ENCODE measurements at places on chromosomes 2 and 18.

GRCh38 chr2:85886141-85886540 is 2.6 kb downstream of the ST3GAL5 start:
- no peak for DNase-seq

DNA sequence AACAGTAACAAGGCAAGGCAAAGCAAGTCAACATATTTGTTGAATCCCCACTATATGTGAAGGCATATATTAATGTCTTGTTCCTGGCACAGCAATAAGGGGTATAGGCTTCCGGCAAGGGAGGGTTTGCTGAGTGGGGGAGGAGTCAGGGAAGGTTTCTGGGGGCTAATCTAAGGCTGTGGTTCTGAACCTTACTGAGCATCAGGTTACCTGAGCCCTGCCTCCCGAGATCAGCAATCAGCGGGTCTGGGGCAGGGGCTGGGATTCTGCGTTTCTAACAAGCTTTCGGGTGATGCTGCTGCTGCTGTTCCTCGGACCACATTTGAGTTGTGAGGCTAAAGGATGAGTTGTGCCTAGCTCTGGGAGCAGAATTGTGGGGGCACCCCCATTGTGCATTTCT is 401.7 kb upstream of the SPRED2 start:
- DNase-seq = no peak

DNA sequence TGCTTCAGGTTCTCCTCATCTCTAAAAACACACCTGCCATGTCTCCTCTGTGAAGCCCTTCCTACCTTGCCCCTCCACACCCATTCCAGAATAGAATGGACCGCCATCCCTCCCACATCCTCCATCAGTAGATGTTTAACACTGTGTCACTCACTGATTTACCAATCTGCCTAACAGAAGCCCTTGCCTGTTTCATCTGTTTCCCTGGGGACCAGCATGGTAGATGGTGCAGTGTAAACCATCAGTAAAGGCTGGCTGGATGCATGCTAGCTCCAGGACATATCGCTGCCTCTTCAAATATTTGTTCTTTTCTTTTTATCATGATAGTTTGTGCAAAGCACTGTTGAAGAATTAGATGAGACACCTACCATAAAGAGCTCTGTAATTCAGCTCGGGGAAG is 271.4 kb downstream of the PIEZO2 start:
- no peak for DNase-seq

DNA sequence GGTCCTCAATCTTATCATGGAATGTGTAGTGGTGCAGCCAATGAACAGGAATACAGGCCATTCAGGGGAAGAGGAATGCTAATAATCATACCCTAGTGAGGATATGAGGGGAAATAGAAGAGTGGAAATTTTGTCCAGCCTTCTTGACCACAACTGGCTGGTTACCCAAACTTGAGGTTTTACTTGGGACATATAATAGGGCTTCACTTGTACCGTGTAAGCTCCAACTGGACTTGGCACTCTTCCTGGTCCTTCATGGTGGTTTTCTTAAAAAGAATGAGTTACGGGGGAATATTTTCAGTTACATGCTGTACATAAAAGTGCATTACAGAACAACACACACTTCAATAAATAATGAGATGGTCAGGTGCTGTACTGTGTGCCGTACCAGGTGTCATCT is 234.9 kb upstream of the RASGRP3 start:
- no peak for DNase-seq

DNA sequence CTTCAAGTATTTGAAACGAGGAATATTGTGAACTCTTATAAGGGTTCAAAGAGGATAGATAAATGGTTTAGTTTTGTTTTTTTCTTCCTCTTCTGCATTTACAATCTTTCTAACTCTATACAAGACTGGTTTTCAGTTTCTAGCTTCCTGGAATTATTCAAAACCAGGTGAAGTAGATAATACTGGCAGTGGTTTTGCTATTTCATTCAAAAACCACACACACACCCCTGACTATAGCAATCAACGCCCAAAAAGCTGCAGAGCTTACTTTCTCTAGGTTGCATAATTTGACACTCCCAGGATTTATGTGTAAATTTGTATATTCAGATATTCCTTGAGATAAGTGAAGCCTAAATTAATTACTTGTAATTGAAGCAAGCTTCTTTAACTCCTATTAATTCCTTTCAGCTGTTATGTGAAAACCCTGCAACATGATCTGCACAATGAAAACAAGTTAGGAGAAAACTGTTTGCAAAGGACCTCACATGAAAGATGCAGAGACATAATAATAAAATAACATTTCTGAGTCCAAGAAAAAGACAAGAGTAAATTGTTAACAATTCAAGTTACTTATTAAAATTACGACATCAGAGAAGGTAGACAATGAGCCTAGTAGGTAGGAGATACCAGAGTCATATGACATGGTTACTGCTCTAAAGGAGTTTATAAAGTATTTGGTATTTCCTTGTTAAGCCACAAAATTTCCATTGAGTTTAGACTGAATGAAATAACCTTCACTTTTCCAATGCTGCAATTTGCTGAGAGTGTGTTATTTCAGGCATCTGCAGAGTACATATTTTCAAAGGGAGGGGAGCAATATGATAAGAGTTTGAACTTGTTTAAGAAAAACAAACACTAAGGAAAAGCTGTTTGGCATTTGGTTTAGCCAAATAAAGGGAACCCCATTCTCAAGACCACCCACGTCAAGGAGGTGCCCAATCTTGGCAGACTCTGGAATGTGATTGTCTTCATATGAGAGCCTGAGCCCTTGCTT is 1.6 kb upstream of the NFE2L2 start:
- no peak for DNase-seq

DNA sequence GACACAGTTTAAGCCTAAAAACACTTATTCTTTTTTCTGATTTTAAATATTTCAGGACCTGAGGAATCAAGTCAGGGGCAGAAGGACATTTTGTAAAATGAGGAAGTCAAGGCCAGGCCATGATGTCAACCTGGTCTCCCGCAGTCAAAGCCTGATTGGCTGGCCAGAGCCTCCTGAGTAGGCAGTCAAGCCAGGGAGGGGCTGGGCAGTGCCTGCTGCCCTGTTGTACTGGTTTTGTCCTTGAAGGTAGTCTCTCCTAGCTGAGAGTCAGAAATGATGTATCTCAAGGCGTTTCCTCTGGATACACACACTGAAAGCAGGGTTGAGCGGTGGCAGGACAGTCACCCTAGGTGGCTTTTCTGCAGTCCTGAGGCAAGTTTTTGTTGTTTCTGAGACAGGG is 19.8 kb downstream of the CCT7 start:
- DNase-seq = no peak

GRCh38 chr18:79926715-79927606 is 24.5 kb downstream of the SLC66A2 start:
- DNase-seq = no peak

DNA sequence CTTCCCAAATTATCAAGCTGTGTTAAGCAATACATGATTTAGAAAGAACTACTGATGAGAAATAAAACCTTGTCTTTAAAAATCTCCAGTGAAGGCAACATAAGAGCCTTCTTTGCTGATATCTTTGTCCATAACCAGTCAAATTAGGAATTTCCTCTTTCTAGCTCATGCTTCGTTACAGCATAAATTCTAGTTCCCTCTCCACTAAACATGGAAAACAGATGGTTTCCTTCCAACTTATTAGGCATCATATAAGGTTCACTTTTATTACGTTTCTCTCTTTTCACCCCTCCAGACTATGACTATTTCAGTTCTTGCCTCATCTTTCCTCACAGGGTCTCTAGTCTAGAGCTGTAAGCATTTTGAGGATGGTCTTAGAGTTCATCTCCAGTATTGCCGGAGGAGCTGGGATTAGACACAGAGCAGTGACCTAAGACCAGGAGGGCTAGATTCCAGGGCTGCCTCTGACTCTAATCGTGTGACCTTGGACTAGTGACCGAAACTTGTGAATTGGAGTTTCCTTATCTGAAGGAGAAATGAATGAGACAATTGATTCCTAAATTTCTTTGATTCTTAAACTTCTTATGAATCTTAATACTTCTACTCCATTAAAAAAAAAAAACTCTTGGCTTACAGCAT is 195.5 kb upstream of the APCDD1 start:
- no peak for DNase-seq

DNA sequence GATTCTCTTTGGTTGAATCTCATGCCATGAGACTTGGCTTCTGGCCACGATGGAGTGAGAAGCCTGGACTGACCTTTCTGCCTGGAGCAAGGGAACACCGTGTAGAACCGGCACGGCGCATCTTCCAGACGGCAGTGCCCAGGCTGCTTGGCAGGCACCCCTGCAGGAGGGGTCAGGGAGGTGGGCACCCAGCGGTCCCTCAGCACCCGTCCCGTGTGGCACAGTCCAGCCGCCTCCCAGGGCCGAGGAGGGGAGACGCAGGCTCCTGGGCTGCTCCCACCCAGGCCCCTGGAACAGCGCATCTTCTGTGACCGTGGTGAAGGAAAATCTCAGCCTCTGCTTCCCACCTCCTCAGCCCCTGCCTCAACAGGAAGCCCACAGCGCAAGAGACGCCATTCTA is 95.7 kb downstream of the CMPK2 start:
- no peak for DNase-seq

- DNase-seq = no peak
These were observed 19.5 kb upstream of the ZNF516 start for GRCh38 chr18:76514573-76514972.

GRCh38 chr18:10015288-10015701 is 101.5 kb downstream of the VAPA start:
- DNase-seq = no peak

DNA sequence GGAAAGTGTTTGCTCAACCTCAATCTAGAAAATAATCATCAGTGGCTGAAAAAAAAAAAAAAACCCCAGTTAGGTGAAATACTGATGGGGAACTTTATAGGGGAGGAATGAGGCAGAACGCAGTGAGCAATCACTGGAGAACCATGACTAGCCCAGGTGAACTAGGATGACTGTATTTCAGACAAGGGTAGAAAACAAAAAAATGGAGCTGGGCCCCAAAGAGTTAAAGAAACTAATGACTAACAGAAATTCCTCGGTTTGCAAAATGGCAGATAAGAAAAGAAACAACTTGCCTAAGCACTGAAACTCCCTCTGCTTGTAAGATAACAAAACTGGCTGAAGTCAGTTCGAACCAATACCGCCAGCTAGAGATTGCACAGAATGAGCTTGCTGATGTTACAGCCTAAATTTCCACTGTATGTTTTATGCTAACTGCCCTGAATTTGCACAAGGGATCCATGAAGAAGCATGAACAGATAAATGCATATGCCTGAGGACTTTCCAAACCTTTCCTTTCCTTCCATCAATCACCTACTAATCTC is 245.9 kb downstream of the METTL4 start:
- DNase-seq = no peak

DNA sequence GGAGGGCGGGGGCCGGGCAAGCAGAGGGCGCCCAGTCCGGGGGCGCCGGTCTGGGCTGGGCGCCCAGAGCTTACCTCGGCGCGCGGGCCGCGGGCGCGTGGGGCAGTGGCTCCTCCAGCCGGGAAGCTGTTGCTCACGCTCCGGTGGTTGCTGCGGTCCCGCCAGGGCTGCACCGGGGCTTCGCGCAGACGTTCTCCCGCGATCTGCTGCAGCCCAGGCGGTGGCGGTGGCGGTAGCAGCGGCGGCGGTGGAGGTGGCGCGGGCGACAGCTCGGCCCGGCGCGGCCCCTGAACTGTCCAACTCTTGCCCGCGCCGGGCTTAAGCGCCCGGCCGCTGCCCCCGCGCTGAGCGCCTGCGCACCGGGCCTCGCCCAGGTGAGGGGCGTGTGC is 391 bp downstream of the ZNF385B start:
- DNase-seq = no peak

- no peak for DNase-seq
These were observed 34.7 kb downstream of the TTR start for GRCh38 chr18:31626409-31626808.

DNA sequence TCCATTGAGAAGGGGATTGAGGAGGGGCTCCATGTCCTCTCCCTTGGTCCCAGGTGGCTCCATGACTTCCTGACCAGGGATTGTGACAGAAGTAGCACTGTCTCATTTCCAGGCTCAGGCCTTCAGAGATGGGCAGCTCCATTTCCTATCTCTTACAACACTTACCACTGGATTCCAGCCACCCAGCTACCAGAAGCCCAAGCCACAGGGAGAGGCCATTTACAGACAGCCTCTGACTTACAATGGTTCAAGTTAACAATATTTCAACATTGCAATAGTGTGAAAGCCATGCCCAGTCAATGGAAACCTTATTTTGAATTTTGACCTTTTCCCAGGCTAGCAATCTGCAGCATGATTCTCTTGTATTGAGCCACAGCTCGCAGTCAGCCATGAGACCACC is 164.9 kb upstream of the AGAP1 start:
- no peak for DNase-seq

DNA sequence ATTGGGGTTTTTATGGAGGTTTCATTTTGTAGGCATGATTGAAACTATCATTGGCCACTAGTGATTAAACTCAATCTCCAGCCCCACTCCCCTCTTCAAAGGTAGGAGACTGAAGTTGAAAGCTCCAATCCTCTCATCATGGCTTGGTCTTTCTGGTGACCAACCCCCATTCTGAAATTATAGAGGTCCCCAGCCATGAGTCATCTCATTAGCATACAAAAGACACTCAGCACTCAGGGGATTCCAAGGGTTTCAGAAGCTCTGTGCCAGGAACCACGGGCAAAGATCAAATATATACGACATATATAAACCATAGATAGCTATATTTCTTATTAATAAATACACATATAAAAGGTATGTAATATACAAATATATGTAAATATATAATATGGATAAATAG is 256.0 kb upstream of the POU3F3 start:
- no peak for DNase-seq

GRCh38 chr2:215052404-215052803 is 86.0 kb downstream of the ABCA12 start:
- no peak for DNase-seq

DNA sequence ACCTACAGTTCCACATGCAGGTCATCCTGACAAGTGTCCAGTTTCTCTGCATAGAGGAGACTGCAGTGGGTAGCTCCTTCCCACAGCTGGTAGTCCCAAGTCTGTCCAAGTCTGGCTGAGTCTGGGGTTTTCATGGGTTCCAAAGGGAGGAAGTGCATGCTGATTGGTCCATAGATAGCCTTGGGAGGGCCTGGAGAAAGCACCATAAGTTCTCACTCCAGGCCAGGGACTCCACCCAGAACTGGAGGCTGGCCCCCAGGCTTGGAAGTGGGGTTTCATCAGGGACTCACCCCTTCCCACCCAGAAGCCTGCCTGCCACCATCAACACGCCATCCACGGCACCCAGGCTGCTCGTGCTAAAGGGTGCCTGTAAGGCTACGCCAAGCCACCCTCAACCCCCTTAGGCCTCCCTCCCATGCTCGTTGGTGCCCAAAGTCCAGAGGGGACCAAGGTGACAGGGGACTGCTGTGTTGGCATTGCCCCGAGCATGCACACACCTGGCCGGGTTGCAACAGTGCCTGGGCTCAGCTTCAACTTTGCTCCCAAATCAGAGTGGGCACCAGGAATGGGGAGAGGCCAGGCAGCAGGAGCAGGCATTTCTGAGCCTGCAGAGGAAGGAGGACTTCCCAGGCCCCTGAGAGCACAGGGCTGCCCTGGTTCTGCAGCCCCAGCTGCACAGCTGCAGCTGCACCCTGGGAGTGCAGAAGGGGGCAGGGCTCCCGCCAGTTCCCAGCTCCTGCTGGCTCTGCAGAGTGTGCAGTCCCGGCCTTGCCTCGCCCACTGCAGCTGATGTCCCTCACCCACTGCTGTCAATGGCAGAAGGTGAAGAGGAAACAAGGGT is 116.5 kb upstream of the MAP2 start:
- DNase-seq = no peak
